ENCODE measurements at places on chromosomes 5 and 9.
A peak's percentile ranks its signal among the peaks of the same experiment; 100 is the strongest.

- DNase-seq: no peak
Measured at GRCh38 chr9:89469003-89469402, 28.9 kb downstream of the SEMA4D start.

GRCh38 chr9:116190637-116191396 is 37.2 kb downstream of the PAPPA start:
- DNase-seq: no peak

DNA sequence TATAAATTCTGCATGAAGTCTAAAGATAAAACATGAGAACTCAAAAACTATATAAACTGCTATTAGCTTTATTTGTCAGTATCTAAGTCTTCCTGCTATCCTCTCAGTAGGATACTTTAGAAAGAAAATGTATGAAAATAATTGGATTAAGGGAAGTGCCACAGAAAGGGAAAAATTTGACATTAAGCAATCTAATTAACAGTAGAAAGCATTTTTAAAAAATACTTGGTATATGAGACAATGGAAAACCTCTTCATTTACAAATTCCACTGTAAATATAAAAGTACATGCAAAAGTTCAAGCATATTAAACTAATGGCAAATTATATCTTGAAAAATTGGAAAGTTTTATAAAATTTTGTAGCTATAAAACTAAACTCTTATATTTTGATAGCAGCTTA is 518.6 kb upstream of the NUDT12 start:
- DNase-seq: no peak

DNA sequence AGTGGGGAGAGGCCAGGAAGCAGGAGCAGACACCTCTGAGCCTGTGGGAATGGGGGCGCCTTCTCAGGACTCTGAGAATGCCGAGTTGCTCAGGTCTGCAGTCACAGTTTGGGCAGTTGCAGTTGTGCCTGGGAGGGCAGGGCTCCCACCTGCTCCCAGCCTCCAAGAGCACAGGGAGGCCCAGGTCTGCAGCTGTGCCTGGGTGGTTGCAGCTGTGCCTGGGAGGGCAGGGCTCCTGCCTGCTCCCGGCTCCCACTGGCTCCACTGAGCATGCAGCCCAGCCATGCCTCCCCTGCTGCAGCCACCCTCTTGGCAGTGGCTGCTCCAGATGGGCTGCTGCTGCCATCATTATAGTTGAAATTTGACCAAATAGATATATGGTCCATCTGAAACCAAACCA is 1062.8 kb upstream of the ACO1 start:
- DNase-seq: no peak

- no peak for DNase-seq
Measured at GRCh38 chr9:135443797-135444425, 35.7 kb upstream of the PPP1R26 start.

DNA sequence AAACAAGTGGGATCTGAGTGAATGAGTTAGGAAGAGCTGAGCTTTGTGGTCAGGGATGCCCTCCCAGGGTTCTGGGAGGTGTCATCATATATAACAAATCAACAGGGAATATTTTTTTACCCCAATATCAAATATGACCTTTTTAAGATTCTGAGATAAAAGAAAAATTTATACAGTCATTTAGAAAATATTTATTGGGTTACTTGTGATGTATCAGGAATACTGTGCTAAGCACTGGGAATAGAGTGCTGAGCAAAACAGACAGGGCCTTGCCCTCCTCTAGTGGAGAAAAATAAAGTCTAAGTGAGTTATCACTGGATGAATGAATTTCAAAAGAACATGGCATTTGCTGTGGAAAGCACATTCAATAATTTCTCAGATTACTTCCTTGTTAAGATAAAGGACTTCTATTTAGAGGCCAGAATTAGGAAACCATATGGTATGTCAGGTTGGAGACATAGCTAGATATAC is 102.9 kb downstream of the BOD1 start:
- no peak for DNase-seq

GRCh38 chr9:74824654-74825053 is 63.1 kb downstream of the TRPM6 start:
- DNase-seq: no peak

- DNase-seq: no peak
Measured at GRCh38 chr9:33161011-33161588, 6.0 kb downstream of the B4GALT1 start.

DNA sequence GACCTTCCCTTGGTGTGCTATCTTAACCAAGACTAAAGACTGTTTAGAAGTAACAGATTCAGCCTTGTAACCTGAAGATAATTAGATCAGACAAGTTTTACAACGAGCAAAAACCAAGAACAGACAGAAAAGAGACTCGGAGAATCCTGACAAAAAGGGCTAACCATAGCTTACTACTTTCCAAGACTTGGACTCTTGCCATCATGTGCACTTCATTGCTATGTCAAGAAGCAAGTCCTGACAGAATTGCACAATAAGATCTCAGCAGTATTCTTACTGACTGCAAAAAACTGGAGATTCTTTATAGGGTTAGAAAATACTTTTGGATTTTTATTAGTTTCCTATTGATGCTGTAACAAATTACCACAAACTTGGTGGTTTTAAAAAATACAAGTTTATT is 1539.0 kb upstream of the NUDT12 start:
- no peak for DNase-seq

- DNase-seq: no peak
Measured at GRCh38 chr5:2579126-2579525, 172.4 kb downstream of the IRX2 start.

- DNase-seq: no peak
Measured at GRCh38 chr5:14735944-14736343, 71.4 kb downstream of the OTULIN start.

DNA sequence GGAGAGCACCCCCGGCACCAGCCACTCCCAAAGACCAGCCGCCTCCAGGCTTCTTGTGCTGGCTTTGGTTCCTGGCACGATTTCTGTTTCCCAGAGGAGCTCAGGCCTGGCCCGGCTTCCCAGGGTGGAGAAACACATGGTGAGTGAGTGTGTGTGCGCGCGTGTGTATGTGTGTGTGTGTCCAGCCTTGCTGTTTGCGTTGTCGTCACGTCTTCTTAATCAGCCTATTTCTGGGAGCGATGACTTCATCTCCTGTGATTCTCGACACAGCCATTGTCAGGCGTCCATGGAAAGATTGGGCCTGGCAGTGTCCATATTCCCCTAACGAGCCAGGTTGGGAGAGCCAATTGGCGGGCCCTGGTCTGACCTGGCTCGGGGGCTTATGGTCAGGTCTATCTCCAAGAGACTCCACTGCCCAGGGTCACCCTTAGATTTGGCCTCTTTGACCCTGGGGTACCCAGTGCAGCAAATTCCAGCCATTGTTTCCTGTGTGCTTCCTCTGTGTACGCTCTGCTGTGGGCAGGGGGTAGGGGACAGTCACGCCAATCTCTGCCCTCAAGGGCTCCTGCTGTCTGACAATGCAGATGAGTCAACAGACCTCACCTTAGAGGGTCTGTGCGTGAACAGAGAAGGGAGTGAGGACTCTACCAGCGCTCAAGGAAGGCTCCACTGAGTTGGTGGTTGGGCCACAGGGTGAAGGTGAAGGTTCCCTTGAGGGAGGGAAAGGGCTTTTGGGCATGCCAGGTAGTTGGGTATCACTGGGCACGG is 73.8 kb downstream of the DAB2IP start:
- DNase-seq: no peak

DNA sequence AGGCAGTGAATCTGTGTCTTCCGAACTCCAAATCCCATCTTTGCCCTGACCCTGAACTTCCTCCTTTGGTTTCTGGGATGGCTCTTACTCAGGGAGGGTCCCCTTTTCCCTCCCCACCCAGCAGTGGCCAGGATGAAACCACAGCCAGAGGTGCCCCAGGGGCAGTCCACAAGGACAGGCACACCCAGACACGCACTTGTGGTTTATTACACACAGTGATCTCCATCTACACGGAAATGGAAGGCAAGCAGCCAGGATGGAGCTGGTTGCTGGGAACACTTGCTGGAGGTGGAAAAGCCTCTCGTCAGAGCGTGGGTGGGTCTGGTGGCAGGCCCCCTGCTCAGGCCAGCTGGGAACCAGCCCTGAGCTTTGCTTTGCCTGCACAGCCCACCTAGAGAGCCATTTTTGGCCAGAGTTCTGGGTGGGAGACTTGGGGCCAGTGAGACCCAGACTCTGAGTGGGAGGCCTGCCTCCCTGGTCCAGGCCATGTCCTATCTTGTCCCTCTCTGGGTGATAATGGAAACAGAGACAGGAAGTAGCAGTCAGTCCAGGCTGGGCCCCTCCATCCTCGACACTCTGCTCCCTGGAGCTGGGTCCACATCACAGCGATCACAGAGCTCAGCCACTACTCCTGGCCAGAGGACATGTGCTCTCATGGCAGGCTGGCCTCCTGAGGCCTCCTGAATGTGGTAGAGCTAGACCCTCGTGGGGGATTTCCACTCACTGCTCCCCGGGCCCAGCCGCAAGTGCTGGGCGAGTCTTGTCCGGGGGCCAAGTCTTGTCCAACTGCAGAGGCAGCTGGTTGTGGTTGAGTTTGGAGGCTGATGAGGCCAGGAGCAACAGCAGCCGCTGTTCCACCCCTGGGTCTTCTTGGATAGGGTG is 5.1 kb upstream of the PHYKPL start:
- DNase-seq: no peak

DNA sequence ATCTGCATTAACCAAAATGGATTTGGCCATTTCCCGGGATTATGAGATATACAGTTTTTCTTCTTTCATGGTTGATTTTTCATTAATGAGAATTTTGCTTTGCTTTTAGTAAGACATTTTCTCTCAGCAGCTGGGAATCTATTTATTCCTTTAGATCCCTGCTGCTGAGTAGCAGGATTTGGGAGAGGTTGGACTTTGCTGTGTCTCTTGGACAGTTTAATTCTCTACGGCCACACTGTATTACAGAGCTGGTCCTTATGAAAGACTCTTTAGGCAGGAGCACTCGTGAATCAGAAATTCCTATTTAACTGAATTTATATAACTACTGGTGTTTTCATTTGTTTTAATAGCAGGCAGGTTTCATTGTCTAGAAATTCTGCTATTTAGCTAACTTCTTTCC is 1.6 kb downstream of the UNC13B start:
- DNase-seq: no peak

GRCh38 chr5:127967983-127968592 is 115.5 kb upstream of the SLC12A2 start:
- no peak for DNase-seq

DNA sequence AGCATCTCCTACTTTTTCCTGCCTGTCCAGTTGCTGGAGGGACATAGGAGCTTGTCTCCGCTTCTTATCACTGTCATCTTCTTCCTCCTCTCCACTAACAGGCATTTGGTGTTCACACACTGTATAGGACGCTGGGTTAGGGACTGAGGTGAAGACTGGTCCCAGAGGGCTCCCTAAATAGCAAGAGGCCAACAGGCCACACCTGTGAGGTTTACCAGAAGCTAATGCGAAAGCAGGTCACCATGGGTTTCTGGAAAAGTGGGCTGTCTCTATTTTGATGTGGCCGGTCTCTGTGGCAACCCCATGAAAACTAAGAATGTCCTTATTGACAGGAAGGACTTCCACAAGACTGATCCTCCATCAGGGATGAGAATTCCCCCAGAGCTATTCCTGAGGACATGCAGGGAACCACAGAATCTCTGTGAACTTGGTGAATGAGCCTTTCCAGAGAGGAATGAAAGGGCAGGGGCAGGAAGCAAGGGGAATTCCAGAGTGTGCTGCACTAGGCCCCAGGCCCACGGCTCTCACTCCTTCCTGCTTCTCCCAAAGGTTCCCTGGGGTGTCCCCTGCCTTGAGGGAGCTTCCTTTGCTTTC is 61.7 kb downstream of the DAP start:
- no peak for DNase-seq

- DNase-seq: peak; percentile 2
Measured at GRCh38 chr9:106482733-106483132, 380.2 kb upstream of the ZNF462 start.

Measured in NCI-H510A treated with DMSO at 0.1 percent for 48 hours (cell line).